Osteocyte (in vitro differentiated cells): ENCODE measurements at places on chromosomes 2 and 18. TPM values are rescaled to one million over a fixed set of nuclear protein-coding genes. Genes with fewer than 3 reads are reported as not detected.

The CRYBA2 gene
- not detected in 2 replicates for total RNA-seq

The TUBA4B gene
- total RNA-seq, result not detected in 2 replicates

The DHRS9 gene
- total RNA-seq, result not detected in 2 replicates

The ABCG8 gene
- total RNA-seq, result not detected in 2 replicates

The HOXD3 gene
- not detected in 2 replicates for total RNA-seq

The RIT2 gene
- total RNA-seq, result not detected in 2 replicates

The FBXO36 gene
- 3.7 and 4.8 TPM in 2 replicates for total RNA-seq

The DNAH7 gene
- 0.43 and 1.0 TPM in 2 replicates for total RNA-seq

The CCBE1 gene
- 22.8 and 30.9 TPM in 2 replicates for total RNA-seq

The LTBP1 gene
- total RNA-seq, result 102 and 111 TPM in 2 replicates

The MYCN gene
- 0.24 and 0.54 TPM in 2 replicates for total RNA-seq

The PSMA8 gene
- not detected in 2 replicates for total RNA-seq

The NAT8 gene
- not detected in 2 replicates for total RNA-seq

The DIPK1C gene
- total RNA-seq, result not detected in 2 replicates

The CERS6 gene
- 29.8 and 30.9 TPM in 2 replicates for total RNA-seq

The RBMS1 gene
- 161 and 169 TPM in 2 replicates for total RNA-seq

The RTP5 gene
- not detected in 2 replicates for total RNA-seq

The FNDC4 gene
- 9.6 and 10.5 TPM in 2 replicates for total RNA-seq

The GALNT3 gene
- 3.0 and 3.2 TPM in 2 replicates for total RNA-seq

The MFSD2B gene
- total RNA-seq, result not detected in 2 replicates

The SCN9A gene
- 6.6 and 6.8 TPM in 2 replicates for total RNA-seq

The TUBB6 gene
- 116 and 118 TPM in 2 replicates for total RNA-seq

The CGREF1 gene
- total RNA-seq, result 1.2 and 1.9 TPM in 2 replicates

The SPHKAP gene
- total RNA-seq, result not detected in 2 replicates
